ENCODE measurements at places on chromosomes 3 and 15. TPM values are rescaled to one million over a fixed set of nuclear protein-coding genes. Genes with fewer than 3 reads are reported as not detected.

The MINDY4B gene
- total RNA-seq, result not detected

The AHSG gene
- total RNA-seq, result not detected

The PRSS50 gene
- total RNA-seq, result not detected

The NCKIPSD gene
- total RNA-seq, result 12.2 TPM

The EXD1 gene
- total RNA-seq, result not detected

The SPRED1 gene
- 1.5 TPM for total RNA-seq

The LRRC28 gene
- total RNA-seq, result 20.9 TPM

The ITIH4 gene
- 32.8 TPM for total RNA-seq

The GJD2 gene
- total RNA-seq, result not detected

The PLA2G4E gene
- total RNA-seq, result not detected

The NCEH1 gene
- 5.3 TPM for total RNA-seq

The HYAL1 gene
- total RNA-seq, result 0.82 TPM

The TMEM87A gene
- total RNA-seq, result 76.4 TPM

The GOLGA8S gene
- 2.8 TPM for total RNA-seq

GRCh38 chr3:58296269-58296668, 9.8 kb upstream of the RPP14 start:
- DNase-seq, result no peak

GRCh38 chr3:66322436-66322835, 101.6 kb downstream of the SLC25A26 start:
- no peak for DNase-seq

- no peak for DNase-seq
Measured at GRCh38 chr15:74817370-74817737, 4.7 kb downstream of the LMAN1L start.

GRCh38 chr15:69032031-69032430, 17.5 kb downstream of the NOX5 start:
- DNase-seq, result no peak

- no peak for DNase-seq
Measured at GRCh38 chr3:14391033-14391432, 11.4 kb upstream of the SLC6A6 start.

DNA sequence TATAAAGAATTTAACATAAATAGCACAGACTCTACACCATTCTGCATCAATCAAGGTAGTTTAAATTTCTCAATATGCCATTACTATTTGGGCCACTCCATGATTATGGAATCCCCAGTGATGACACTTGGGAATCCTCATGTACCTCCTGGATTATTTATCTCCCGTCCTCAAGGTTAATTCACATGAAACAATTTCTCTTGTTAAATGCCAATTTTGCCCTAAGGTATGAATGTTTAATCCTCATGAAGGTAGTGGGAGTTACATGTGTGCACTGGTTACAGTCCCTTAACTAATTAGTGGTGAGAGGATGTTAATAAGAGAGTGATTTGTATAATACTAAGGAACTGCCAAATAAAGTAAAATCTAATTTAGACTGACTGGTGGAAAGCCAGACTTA, 372.3 kb upstream of the MDFIC2 start:
- DNase-seq, result no peak

DNA sequence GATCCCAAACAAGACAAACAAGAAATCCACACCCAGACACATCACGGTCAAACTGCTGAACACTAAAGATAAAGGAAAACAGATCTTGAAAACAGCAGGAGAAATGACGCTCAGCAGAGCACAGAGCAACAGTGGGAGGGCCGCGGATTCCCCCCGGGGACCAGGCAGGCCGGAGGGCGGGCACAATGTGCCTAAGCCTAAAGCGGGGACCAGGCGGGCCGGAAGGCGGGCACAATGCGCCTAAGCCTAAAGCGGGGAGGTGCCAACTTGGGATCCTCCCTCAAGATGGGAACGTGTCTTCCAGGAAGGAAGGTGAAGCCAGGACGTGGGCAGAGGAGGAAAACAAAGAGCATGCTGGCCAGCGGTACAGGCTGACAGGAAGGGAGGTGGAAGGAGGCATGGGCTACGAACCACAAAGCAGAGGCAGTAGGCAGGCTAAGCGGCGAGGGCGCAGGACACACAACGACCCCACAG, 31.1 kb downstream of the CYFIP1 start:
- no peak for DNase-seq

- DNase-seq, result no peak
Measured at GRCh38 chr3:38562467-38562925, 66.4 kb downstream of the EXOG start.

- DNase-seq, result no peak
Measured at GRCh38 chr3:29914861-29915524, 634.1 kb downstream of the RBMS3 start.

GRCh38 chr15:93001881-93002280, 87.1 kb downstream of the RGMA start:
- no peak for DNase-seq

DNA sequence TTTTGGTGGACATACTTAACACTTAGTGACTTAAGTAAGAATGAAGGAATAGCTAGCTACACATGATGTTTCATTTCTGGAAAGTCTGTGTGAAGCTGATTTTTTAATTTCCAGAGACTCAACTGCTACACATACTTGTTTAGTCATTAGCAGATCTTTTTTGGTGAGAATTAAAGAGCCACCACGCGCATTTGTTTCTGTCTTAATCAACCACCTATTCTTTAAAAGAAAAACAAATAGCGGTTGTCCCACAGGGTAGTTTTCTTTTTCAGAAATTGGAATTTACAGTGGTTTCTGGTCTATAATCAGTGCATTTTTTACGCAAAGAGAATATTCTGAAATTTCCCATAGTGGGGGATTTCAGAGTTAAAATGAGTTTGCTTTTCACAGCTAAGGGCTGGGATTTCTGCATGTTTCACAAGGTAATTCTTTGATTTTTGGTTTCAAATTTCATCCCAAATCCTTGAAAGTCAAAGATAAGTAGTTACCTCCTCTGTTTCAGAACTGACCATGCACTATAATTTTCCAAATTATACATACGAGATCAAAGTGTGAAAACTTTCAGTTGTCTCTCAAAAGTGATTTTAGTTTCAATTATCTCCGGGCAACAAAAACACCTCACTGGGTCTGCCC, 631.0 kb upstream of the GRM7 start:
- no peak for DNase-seq

GRCh38 chr3:68007621-68008226, 353.3 kb upstream of the SUCLG2 start:
- peak; percentile 52 for DNase-seq

DNA sequence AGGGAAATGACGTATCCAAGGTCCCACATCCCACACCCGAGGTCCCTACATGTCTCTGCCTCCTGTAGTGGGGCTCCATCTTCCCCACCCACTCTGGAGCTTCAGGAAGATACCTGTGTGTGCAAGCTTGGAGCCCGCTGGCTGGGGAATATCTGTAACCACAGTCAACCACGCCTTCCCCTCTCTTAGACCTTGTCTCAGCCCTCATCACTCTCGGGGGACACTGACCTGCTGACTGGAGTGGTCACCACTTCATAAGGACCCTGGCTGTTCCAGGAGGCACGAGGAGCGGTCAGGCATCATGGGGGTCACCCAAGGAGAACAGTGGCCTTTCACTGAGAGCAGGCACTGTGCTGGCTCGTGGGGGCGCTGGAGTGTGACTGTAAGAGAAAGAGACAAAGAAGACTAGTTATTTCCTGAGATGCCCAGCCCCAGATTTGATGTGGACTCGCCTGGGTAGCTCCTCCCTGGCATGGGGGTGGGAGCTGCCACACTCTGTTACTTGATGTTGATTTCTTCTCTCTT, 48.6 kb downstream of the CTXND1 start:
- DNase-seq, result no peak

- no peak for DNase-seq
Measured at GRCh38 chr15:79447060-79447459, 14.9 kb downstream of the MINAR1 start.

DNA sequence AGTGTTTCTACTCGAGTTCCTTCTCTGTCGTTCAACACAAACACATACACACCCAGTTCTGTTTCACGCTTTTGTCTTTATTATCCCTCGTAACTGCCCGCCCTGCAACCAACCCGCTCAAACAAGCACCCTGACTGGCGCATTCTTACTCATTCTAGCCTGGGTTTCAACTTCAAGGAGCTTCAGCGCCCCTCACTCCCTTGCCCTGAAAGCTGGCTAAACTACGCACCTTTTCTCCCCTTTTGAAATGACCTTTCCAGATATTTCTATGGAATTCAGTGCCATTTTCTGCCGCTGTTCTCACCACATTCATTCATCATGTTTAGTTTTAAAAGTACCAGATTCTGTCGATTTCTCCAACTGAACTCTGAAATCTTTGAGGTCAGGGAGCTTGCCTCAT, 653 bp upstream of the MFSD1 start:
- DNase-seq, result no peak

DNA sequence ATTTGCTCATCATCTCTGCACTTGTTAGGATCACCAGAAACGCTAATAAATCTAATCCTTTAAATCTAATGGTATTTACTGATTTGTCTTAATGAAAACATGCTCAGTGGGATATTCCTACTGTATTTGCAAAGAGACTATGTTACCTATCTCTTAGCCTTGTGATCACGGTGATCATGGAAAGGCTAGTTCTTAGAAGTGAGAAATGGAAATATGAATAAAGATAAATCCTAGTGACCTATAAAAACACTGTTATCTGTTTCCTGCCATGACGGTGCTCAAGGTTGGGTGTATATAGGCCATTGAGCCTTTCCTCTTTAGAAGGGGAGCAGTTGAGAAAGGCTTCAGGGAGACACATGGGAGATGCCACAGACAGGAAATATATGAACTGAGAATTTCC, 116.3 kb downstream of the THRB start:
- DNase-seq, result no peak
